ENCODE measurements at places on chromosomes 11 and 22.

DNA sequence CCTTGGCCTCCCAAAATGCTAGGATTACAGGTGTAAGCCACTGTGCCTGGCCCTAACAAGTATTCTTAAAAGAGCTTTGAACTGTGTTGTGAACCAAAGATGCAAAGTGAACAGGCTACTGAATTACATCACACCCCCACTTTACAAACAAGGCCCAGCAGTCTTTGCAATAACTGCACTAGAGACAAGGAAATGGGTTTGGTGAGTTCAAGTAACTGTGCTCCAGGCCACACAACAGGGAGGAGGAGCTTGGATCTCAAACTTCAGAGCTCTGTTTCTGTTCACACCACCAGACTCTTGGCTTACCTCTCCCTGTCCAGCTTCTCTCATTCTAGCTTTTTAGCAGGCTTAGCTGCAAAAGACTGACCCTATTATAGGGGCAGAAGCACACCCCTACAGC, 30.4 kb upstream of the RASL10A start:
- no peak for DNase-seq

GRCh38 chr11:60310407-60310998, 16.6 kb upstream of the MS4A6E start:
- DNase-seq = peak; percentile 22

DNA sequence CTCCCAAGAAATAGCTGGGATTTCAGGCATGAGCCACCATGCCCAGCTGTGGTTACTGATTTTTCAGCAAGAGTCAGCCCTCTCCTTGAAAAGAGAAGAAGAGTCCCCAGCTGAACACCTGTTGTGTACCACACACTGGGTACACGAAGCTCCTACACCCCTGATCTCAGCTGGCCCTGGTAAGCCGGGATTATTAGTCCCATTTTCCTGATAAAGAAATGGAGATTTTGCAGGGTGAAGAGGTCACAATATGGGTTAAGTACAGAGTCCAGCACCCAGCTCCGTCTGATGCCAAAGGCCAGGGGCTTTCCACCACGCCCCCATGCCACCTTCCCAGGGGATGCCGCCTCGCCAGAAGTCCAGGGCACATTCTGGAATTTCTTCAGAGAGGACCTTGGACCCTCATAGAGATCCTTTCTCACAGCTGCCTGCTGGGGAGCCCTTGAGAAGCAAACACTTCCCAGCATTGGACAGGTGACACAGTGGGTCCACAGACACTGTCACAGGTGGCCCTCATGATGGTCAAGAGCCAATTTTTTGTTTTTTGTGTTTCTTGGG, 19.8 kb upstream of the HMOX1 start:
- no peak for DNase-seq

DNA sequence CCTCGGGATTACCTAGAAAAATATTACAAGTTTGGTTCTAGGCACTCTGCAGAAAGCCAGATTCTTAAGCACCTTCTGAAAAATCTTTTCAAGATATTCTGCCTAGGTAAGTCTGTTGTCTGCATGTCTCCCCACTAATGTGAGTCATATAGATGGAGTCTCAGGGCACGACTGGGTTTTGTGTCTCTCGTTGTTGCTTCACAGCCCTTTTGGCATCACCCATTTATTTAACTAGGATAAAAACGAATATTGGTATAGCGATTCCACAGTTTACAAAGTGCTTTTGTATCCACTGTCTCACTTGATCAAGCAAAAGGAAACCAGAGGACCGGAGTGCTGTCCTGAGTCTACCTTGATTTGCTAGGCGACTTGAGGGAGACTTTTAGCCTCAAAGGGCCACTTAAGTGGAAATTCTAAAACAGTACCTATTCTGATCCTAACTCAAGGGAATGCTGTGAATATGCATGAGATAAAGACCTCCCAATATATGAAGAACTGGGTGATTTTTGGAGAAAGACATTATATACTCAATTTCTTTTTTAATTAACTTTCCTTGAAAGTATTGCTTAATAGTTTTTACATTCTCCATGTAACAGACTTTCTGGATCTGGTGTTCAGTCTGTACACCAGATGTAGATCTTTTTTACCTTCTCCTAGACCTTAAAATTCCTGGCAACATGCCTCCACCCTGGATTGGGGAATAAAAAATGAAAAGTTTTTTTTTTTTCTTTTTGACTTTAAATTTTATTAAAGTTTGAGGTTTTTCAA, 590 bp downstream of the NNMT start:
- DNase-seq = no peak

DNA sequence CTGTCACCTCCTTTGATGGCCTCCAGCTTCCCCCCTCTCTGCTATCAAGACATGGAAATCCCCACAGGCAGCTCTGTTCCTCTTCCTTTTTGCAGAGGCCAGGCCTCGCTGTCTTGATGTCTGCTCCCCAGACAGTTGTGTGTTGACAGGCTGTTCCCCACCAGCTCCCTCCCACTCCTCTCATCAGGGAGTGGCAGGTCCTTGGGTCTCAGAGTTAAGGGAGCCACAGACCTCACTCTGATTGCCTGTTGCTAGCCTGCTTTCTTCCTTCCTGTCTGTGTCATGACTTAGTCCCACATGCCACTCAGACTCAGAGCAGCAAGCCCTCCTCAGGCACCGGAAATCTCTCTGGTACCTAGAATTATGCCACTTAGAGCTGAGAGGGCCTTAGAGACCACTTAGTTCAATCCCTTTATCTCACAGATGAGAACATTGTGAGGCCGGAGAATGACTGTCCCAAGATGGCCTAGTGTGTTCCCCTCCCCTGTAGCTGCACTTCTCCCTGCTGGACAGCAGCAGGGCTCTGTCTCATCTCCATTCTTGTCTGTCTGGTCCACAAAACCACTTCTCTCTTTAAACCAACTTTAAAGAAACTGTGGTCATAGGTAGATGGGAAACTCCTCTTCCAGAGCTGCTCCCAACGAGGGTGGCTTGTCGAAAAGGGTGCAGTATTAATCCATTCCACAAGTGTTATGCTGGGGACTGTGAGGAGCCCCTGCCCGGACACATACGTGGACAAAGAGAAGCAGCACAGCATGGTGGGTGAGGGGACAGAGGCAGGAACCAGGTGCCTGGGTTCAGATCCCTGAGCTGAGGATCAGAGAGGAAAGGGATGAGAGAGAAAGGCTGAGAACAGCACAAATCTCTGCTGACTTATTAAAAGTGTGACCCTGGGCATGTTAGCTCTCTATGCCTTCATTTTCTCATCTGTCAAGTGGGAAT, 4.2 kb downstream of the AMPD3 start:
- no peak for DNase-seq

- DNase-seq = no peak
Observed at GRCh38 chr11:94650756-94651155, 83.6 kb downstream of the PIWIL4 start.

GRCh38 chr22:22698263-22698750, 53.9 kb downstream of the GGTLC2 start:
- DNase-seq = no peak

GRCh38 chr11:93073508-93074280, 104.2 kb downstream of the MTNR1B start:
- no peak for DNase-seq

DNA sequence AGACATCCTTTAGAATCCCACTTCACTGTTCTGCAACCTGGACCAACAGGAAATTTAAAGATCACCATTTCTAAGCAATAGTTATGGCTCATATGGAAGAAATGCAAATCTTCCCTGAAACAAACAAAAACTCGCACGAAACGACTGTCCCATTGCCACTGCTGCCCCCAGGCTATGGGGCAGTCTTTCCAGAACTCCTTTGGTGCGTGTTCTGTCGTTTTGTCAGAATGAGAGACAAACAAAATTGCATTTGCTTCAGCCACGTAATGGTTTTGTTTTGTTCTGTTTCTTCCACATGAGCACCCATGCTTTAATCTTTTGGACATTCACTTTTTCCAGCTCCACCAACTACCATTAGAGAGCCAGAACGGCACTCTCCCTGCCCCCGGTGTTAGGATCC, 10.8 kb upstream of the FBLN1 start:
- no peak for DNase-seq

DNA sequence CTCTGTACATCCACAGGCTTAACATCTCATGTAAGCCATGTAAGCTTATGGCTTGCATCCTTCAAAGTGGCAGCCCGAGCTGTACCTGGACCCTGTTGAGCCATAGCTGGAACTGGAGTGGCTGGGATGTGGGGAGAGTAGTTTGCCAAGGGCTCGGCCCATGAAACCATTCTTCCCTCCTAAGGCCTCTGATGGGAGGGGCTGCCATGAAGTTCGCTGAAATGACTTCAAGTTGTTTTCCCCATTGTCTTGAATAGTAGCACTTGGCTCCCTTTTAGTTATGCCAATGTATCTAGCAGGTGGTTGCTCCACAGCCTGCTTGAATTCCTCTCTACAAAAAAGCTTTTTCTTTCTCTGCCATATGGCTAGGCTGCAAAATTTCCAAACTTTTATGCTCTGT, 5.2 kb upstream of the CHORDC1 start:
- DNase-seq = no peak

DNA sequence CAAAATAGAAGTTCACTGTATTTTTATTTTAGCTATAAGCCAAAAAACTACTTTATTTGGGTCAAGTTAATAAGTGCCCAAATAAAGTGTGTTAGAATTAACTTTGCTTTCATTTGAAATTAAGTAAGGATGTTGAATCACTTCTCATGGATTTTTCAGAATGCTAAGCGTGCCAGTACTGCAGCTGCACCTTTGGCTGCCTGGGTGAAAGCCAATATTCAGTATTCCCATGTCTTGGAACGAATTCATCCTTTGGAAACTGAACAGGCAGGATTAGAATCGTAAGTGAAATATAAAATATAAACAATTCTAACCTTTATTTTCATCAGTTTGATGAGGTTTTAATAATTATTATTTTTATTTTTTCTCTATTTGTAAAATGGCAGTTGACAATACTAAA, 113.6 kb downstream of the DYNC2H1 start:
- DNase-seq = no peak

GRCh38 chr11:117090111-117090706, 8.0 kb downstream of the SIK3 start:
- DNase-seq = no peak

DNA sequence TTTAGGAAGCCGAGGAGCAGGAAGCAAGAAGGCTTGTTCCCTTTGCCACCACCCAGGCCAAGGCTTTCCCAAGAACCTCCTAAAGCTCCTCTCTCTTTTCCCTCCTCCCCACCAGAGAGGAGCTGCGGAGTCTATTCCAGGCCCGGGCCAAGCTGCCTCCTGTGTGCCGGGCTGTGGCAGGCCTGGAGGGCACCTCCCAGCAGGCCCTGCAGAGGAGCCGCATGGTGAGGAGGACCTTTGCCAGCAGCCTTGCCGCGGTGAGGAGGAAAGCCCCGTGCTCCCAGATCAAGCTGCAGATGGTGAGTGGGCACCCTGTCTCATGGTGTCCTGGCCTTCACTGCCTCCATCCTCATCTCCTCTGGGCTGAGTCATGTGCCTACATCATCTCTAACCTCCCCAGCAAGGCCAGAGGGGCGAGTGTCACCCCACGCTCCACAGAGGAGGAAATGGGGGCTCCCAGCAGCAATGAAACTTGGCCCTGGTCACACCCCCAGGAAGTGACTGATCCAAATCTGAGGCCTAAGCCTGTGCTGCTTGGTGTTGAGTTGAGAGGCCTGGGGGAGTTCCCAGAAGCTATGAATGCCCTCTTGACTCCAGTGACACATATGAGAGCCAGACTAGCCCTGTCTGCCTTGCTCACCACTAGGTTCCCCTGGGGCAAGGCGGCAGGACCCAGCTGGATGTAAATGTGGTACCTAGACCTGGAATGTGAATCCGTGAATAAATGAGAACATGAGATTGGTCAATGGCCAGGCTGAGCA, 104.2 kb downstream of the MYO18B start:
- no peak for DNase-seq

GRCh38 chr11:45089251-45089650, 57.2 kb upstream of the PRDM11 start:
- no peak for DNase-seq

GRCh38 chr22:22431271-22432220, 77.0 kb downstream of the ZNF280B start:
- no peak for DNase-seq

- DNase-seq = no peak
Observed at GRCh38 chr11:3134218-3134621, 30.9 kb downstream of the OSBPL5 start.

DNA sequence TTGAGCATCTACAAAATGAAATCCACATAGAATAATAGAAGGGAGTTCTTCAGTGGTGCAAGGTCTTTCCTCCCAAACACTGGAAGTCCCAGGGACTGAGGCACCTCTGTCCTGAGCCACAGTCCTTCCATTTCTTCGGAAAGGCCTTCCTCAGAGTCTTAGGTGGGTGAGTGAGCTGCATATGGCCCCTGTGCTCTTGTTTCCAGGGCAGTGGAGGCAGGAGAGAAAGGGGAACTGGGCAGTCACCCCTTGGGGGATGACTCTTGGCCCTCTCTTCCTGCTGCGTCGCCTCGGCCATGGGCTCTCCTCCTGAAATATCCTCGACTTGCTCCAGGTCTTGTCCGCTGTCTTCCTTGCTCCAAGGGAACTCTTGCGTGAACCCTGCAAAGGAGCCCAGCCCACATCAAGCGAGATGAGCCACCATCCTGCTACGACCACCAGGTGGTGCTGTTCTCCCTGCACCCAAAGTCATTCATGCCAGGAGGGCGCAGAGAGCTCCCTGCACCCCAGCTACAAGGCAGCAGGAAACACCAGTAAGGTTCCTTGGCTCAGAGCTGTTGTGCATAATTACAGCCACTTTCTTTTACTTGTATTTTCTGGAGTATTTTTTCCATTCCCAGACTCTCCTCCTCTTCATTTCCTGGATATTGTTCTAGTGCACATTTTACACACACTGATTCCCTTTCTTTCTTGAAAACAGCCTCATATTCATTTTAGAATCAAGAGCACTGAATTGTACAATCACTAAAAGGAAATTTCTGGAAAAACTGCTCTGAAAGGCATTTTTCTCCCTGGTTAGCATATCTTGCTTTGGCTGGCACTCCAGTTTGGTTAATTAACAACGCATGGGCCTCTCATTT, 397.8 kb downstream of the OPCML start:
- peak; percentile 28 for DNase-seq

- no peak for DNase-seq
Observed at GRCh38 chr11:57834852-57835251, 73.2 kb downstream of the CTNND1 start.

DNA sequence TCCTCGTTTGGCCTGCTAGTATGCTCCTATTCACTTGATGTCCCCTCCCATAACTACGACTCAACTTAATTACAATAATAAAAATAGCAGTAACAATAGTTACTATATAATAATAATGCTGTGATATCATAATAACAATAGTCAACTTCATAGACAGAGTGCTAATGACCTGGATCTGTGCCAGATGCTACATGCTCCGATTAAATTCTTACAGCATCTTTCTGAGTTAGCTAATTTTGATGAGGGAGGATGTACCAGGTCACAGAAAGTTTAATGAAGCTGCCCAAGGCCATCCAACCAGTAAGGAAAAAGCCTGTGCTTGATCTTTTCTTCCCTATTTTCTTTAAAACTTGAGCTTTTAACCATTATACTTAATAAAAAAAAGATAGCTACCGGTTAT, 413.4 kb upstream of the LRRC4C start:
- no peak for DNase-seq

Measured in GM18507 (cell line).